Pancreas (tissue), 10 donors: ENCODE measurements at places on chromosomes 12 and 14.

GRCh38 chr14:62081012-62081612 lies 318.9 kb downstream of the SNAPC1 start:
- H3K27me3 ChIP-seq, result no peaks in the 10 kb centered on the region
- no peaks in the 10 kb centered on the region for H3K4me1 ChIP-seq
- no peak overlapping the region for H3K4me3 ChIP-seq
- H3K27ac ChIP-seq, result no peak overlapping the region
- no peak for DNase-seq

- H3K36me3 ChIP-seq, result no peaks in the 10 kb centered on the region
- no peaks in the 10 kb centered on the region for H3K4me1 ChIP-seq
- DNase-seq, result no peak
- no peak overlapping the region for H3K27ac ChIP-seq
- H3K4me3 ChIP-seq, result no peak overlapping the region
These were observed 720.9 kb downstream of the FSCB start for GRCh38 chr14:43786066-43786762.

GRCh38 chr14:72643317-72643801 lies 250.5 kb downstream of the DPF3 start:
- no peaks in the 10 kb centered on the region for H3K36me3 ChIP-seq
- no peaks in the 10 kb centered on the region for H3K27me3 ChIP-seq
- no peak overlapping the region for H3K4me3 ChIP-seq
- H3K27ac ChIP-seq, result no peak overlapping the region
- H3K4me1 ChIP-seq, result no peaks in the 10 kb centered on the region

DNA sequence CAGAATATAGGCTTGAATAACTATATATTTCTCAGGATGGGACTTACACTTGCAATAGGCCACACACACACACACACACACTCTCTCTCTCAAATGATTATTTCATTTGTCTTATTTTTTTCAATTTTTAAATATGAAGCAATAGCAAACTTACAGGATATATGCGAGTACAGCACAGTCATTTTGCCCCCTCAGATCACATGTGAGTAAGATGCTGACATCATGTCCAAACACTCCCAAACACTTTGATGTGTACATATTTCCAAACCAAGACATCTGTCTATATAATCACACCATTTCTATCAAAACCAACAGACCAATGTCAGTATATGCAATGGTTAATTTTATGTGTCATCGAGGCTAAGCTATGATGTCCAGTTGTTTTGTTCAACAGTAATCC lies 1535.9 kb upstream of the FLRT2 start:
- H3K36me3 ChIP-seq, result no peaks in the 10 kb centered on the region
- H3K27me3 ChIP-seq, result no peaks in the 10 kb centered on the region
- no peaks in the 10 kb centered on the region for H3K4me1 ChIP-seq

GRCh38 chr14:70827752-70828151 lies 18.4 kb upstream of the MAP3K9 start:
- no peaks in the 10 kb centered on the region for H3K36me3 ChIP-seq
- H3K27ac ChIP-seq, result no peak overlapping the region
- no peak overlapping the region for H3K4me3 ChIP-seq
- no peaks in the 10 kb centered on the region for H3K4me1 ChIP-seq
- H3K27me3 ChIP-seq, result no peaks in the 10 kb centered on the region
- DNase-seq, result no peak
